ENCODE measurements at places on chromosomes 1 and 21.

DNA sequence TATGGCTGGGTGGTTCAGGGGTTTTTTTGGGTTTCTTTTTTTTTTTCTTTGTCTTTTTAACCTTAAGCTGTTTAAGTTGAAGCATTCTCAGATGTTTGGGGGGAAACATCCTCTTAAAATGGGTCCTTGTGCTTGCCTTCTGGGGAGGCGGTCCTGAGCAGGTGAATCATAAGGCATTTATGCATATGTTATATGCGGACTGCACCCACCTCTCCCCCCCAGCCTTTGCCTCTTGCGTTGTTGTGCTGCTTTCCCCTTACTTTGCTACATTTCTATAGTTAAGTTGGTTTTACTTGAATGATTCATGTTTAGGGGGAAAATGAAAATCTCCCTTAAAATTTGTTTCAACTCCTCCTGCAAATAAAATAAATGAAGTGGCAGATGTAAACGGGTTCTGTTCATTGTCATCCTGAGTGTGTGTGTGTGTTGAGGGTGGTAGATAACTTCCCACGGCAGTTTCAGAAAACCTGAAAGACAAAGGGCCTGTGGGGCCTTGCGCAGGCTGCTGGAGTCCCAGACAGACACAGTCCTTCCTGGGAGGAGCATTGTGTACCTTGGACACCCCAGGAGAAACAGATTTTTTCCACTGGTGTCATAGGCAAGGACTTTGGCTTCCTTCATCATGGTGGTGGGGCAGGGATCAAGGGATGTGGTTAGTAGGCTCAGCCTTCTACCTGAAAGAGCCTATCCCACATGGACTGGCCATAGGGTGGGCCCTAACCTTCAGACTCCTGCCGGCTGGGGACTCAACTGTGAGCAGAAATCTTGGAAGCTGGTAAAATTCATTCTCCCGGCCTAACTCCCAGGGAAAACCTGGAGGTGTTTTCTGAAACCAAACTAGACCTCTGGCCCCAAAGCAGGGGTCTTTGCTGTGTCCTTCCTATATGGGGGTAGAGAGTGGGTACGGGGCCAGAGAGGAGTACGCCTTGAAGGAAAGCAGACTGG is 926 bp upstream of the SH3D21 start:
- DNase-seq: no peak

DNA sequence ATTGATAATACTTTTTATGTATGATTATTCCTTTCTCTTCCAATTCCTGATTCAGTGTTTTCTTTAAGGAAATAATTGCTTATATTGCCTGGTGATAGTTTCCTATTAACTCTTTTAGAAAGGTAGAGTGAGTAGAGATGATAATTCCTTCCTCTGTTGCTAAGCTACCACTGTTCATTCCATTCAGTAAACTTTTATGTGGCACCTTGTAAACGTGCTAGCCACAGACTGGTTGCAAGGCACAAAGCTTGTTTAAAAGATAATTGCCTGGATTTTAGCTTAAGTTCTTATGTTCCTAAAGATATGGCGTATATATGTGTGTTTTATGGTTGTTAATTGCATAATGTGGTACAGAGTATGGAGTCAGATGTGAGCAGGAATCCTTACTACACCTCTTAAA is 3.2 kb downstream of the ZFYVE9 start:
- DNase-seq: no peak

GRCh38 chr1:13707164-13707563 is 7.2 kb downstream of the PRDM2 start:
- peak; percentile 33 for DNase-seq

DNA sequence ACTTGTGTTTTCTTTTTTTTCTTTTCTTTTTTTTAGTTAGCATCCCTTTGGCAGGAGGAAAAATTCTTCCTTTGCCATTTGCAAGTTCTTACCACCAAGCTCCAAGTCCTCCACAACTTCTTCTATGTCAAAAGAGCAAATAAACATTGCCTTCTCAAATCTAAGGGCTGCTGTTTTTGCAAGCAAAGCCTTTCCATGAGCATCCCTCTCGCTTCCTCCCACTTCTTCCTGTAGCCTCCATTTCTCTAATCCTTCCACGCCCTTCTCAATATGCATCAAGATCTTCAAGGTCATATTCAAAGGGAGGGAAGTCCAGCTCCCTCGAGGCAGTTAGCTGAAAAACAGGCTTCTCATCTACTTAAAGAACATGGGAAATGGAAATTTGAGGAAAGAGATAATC is 147.1 kb downstream of the ADSS2 start:
- no peak for DNase-seq

GRCh38 chr1:7432900-7433380 is 338.2 kb upstream of the VAMP3 start:
- no peak for DNase-seq

- no peak for DNase-seq
Measured at GRCh38 chr1:92485381-92486250, 1.1 kb downstream of the GFI1 start.

GRCh38 chr21:35648512-35648911 is 411.8 kb downstream of the SETD4 start:
- DNase-seq: no peak

DNA sequence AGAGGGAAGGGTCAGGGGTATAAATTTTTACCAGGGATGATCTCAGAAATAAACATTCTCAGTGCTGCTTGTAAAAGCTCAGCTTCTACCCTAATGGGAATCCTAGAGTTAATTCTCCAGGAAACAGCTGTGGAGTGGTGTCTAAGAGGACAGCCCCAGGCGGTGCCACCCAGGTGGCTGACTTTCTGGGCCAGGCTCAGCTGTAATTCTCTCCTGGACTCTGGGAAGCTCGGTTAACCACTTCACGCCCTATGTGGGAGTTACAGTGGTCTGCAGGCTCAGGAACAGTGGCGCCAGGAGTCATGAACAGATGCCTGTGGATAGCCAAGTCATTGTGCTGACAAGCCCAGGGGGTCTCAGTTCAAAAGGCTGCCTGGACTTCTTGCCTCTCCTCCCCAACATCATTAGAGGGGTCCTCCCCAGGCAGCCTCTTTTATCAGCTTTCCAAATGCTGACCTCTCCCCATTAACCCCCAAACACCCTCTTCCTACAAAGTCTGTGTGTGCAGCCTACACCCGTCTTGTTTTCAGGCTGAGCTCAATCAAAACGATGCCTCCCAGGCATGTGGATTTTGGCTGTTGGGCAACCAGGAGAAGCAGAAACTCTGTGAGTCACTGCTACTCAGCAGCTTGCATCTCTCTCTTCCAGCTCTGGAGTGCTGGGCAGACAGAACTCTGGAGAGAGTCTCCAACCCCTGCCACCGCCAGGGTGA is 1.2 kb downstream of the HHIPL2 start:
- DNase-seq: peak; percentile 83

GRCh38 chr1:32770221-32770731 is 46.9 kb downstream of the YARS1 start:
- DNase-seq: no peak

DNA sequence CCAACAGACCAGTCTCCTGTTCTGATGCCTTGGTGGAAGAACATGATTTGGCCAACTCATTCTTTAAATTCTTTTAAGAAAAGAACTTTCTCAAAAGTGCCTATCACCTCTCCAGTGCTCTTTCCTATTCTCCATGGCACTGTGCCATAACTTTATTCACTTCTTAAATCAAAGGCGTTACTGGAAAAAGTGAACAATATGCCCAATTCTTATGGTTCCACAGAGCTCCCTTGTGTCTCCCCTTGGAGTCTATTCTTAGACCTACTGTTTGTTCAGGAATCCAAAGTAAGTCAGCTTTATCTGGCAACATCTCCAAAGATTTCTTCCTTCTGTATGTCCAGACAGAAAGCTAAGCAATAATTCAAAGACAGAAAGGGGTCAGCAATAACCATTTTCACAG is 111.9 kb upstream of the MAGI3 start:
- no peak for DNase-seq

- DNase-seq: peak; percentile 43
Measured at GRCh38 chr1:106926803-106927582, 129.5 kb upstream of the PRMT6 start.

DNA sequence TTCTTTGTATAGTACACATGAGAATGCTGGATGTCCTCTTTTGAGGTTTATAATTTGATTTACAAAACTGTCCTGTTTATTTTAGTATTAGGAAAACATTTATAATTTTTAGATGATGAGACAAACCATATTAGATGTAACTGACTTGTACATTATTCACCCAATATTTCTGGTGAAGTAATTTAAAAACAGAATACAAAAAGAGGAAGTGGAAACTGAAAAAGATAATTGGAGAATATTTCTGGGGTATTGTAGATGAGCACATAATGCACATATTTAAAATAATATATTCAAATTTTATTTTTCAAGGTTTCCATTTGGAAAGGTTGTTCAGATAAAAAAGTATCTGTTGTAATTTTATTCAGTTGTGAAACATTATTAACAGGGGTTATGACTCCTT is 40.7 kb downstream of the XPR1 start:
- DNase-seq: no peak

- DNase-seq: no peak
Measured at GRCh38 chr1:169479363-169480066, 6.2 kb downstream of the SLC19A2 start.

DNA sequence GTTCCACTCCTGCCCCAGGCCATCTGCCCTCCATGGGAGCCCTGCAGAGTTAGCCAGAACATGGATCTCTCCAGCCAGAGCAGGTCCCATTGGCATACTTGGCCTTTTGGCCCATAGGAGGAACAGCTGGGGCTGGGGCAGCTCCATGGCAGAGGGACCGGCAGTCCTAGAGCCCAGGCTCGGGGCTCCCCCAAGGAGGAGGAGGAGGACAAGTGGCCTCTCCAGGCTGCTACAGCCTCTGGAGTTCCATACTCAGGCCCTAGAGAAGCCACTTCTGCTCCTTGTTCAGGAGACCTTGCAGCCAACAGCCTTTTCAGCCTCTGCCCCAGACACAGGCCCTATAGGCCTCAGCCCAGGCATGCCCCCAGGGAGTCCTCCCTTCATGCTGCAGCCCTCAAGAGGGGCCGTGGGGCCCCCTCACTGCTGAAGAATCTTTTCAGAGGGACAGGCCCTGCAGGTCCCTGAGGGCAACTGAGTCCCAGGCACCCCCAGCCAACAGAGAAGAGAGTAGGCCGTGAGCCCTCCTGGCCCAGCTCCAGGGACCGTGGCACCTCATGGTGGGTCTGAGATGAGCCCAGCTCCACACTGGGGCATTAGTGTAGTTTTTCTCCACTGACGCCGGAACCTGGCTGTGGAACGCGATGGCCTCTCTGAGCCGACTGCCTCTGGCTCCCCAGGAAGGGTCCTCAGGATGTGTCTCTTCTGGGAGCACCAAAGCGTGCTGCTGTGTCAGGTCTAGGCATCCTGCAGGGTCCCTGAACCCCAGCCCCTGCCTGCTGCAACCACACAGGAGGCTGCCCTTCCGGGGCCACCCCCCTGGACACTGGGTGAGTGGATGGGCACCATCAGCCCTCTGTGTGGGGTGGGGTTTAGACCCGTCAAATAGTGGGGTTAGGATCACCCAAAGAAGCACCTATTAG is 297.6 kb upstream of the VAMP3 start:
- DNase-seq: no peak

- no peak for DNase-seq
Measured at GRCh38 chr21:35102488-35103371, 53.6 kb upstream of the RUNX1 start.

GRCh38 chr1:41344708-41345159 is 16.5 kb upstream of the FOXO6 start:
- DNase-seq: no peak

GRCh38 chr1:213295860-213296259 is 244.8 kb downstream of the RPS6KC1 start:
- DNase-seq: no peak

DNA sequence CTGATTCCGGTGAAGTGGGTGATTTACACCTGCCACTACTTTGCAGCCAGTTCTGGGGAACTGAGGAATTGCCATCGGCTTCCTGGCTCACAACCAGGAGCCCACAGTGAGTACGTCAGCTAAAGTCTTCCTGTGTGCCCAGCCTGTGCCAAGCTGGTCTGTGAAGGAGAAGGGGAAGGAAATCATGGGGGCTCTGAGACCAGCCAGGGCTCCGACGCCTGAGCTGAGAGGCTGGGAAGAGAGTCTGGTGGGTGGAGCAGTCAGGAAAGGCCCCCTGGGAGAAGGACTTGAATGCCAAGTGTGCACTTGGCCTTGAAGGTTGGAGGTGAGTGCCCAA is 1.2 kb downstream of the LURAP1 start:
- DNase-seq: no peak

DNA sequence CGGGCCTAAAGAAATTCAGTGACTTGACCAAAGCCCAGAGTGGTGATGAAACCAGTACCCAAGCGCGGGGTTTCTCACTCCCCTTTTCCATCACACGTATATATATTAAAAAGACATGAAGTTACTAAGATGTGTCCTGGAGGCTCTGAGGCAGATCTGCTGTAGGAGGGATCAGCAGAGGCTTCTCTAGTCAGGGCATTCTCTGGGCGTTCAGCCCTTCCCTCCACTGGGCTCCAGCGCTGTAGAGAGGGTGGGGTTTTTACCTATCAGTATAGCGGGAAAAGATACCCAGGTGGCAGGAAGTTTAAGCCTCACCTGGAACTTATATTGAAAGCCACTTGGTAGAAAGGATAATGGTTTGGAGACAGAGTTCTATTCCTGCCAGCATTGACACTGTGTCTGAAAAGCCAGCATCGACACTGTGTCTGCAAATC is 862 bp upstream of the PLEKHO1 start:
- peak; percentile 51 for DNase-seq

GRCh38 chr1:41580520-41581172 is 96.2 kb upstream of the EDN2 start:
- no peak for DNase-seq

DNA sequence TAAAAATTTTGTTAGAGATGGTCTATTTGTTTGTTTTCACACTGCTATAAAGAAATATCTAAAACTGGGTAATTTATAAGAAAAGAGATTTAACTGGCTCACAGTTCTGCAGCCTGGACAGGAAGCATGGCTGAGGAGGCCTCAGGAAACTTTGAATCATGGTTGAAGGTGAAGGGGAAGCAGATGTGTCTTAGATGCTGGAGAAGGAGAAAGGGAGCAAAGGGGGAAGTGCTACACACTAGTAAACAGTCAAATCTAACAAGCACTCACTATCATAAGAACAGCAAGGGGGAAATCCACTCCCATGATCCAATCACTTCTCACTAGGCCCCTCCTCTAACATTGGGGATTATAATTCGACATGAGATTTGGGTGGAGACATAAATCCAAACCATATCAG is 76.8 kb upstream of the COL24A1 start:
- DNase-seq: no peak

GRCh38 chr1:220575718-220576497 is 48.0 kb downstream of the MARK1 start:
- no peak for DNase-seq

GRCh38 chr1:204928671-204929486 is 58.2 kb downstream of the NFASC start:
- DNase-seq: no peak

GRCh38 chr1:67601539-67601938 is 83.5 kb upstream of the GADD45A start:
- DNase-seq: no peak

GRCh38 chr1:218171302-218171893 is 113.7 kb upstream of the RRP15 start:
- peak; percentile 46 for DNase-seq

GRCh38 chr1:52249831-52250230 is 107.9 kb downstream of the ZFYVE9 start:
- peak; percentile 20 for DNase-seq
